Foreskin melanocyte (primary cell): ENCODE measurements at places on chromosomes 2 and 18.
A peak's percentile ranks its signal among the peaks of the same experiment; 100 is the strongest.

- DNase-seq = no peak
Measured at GRCh38 chr2:165373278-165374010, 96.1 kb upstream of the CSRNP3 start.

DNA sequence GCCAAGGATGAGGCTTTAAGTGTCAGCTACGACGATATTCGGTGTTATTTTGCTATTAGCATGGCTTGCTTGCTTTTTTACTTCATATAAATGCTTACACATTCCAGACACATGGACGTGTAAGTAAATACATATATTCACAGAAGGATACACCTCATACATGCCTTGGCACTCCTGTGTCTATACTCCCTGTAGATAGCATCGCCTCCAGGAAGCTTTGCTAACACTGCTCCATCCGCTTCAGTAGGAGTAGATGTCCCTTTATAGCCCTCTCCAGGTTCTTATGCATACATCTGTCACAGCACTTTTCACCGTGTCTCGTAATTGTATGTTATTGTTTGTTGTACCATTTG is 27.5 kb upstream of the KCTD1 start:
- no peak for DNase-seq

DNA sequence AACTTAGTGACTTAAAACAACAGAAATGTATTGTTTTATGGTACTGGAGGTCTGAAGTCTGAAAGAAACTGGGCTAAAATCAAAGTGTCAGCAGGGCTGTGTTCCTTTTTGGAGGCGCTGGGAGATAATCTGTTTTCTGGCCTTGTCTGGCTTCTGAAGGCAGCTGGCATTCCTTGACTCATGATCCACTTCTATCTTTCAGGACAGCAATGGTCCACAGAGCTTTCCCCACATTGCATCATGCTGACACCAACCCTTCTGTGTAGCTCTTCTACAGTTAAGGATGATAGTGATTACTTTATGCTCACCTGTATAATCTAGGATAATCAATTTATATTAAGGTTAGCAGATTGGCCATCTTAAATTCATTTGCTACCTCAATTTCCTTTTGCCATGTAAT is 392.1 kb downstream of the TDRD15 start:
- DNase-seq = no peak

GRCh38 chr2:240219208-240219890 is 78.9 kb upstream of the OTOS start:
- no peak for DNase-seq

GRCh38 chr2:218027426-218028188 is 24.8 kb upstream of the TNS1 start:
- no peak for DNase-seq

GRCh38 chr2:26521054-26521912 is 43.4 kb upstream of the OTOF start:
- DNase-seq = no peak

GRCh38 chr2:99623035-99623434 is 133.2 kb upstream of the REV1 start:
- DNase-seq = no peak

GRCh38 chr2:191612496-191612895 is 65.4 kb upstream of the NABP1 start:
- no peak for DNase-seq

DNA sequence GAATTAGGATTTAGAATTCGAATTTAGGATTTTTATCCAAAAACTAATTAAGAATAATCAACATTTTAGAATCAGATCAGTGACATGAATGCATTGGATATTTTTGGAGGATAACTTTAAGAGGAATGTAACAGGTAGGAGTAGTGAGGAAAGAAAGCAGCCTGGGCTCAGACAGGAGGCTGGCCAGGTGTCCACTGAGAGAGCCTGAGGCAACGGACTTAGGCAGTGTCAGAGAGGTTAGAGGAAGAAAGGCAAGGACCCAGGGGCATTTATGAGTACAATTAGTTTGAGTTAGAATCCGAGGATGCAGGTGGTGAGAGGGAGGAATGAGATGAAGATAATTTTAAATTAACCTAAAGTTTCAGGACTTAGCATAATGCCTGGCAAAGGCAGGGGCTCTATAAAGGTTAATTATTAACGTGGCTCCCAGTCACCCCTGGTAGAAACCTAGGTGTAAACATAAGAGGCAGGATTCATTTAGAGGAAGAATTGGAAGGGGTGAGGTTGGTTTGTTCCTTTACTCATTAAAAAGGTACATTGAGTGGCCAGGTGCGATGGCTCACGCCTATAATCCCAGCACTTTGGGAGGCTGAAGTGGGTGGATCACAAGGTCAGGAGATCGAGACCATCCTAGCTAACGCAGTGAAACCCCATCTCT is 507.1 kb downstream of the TMEM182 start:
- no peak for DNase-seq

DNA sequence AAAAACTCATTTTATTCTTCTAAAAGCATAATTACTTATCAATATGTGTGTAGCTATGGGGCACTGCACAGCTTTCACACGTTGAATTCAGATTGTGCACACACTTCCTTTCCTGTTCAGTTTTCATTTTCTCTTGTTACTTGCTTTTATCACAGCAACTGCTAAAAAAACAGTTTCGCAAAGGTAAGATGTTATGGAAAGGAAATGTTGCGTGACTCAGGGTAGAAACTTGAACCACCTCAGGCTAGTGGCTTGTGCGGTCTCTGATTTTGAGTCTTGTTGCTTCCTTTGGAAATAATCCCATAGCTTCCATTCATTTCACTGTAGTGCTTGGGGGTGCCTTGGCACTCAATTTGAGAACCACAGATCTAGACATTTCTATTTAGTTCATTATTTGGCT is 171.9 kb downstream of the FMNL2 start:
- DNase-seq = no peak

GRCh38 chr2:222180619-222181018 is 118.2 kb downstream of the PAX3 start:
- no peak for DNase-seq

- DNase-seq = peak; percentile 90
Measured at GRCh38 chr2:21256006-21256405, 132.2 kb downstream of the TDRD15 start.
